ENCODE measurements at places on chromosomes 12 and 14.

DNA sequence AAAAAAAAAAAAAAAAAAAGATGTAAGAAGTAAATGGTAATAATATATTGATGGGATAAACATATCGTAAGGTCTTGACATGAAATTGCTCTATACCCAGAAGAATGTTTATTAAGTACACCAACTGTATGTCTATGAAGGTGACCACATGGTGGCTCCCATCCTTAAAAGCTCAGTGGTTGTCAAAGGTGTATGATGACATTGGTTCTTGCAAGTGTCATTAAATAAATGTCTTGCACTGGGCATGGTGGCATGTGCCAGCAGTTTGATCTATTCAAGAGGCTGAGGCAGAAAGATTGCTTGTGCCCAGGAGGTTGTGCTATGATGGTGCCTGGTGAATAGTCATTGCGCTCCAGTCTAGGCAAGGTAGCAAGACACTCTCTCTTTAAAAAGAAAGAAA lies 10.4 kb downstream of the CCT2 start:
- DNase-seq, result no peak

- DNase-seq, result no peak
Measured at GRCh38 chr14:55582746-55583145, 2.7 kb downstream of the KTN1 start.

DNA sequence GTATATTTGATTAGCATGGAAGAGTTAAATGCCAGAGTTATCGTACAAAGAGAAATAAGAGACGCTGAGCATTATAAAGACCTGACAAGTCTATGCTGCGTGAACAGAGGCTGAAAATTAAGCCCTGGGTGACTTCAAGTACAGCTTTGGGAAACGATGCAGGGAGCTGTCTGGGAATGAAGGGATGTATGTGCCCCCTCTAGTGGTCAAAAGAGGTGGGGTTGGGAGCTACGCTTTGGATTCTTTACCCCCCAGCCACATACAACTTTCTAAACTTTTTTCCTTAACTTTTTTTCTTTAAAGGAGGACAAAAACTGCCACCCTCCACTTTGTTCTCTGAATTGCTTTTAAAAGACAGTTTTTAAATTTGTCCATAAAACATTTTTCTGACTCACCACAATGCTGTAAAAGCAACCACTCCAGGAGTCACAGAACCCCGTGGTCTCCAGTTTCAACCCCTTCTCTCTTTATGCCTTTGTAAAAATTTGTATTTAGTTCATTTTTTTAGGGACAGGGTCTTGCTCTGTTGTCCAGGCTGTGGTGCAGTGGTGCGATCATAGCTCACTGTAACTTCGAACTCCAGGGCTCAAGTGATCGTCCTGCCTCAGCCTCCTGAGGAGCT lies 59.4 kb downstream of the ZNF664 start:
- no peak for DNase-seq

DNA sequence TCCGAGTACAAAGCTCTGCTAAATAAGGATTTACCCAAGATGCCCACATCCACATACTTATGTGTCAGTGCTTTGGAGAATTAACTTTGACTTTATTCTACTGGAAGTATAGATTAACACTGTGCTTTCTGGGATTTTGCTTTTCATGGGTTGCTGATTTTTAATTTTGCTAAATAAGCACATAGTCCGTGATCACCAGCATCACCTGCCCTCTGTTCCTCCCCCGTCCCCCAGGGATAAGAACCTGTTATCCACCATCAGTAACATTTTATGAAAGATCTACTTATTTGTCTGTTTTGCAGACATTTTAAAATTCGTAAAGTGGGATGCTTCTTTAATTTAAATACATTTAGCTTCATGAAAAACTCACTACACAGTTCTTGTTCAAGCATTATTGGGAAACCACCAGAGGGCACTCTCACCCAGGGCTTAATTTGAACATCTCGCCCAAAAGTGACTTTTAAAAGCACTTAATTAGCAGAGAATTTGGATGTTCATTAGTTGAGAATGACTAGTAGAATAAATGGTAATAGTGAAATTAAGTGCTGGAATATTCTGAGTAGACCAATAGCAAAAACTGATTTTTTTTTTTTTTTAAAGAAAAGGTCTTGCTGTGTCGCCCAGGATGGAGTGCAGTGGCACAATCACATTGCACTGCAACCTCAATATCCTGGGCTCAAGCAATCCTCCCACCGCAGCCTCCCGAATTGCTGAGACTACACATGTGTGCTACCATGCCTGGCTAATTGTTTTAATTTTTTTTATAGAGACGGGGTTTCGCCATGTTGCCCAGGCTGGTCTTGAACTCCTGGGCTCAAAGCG lies 35.7 kb downstream of the MRPL42 start:
- peak; percentile 6 for DNase-seq

- DNase-seq, result no peak
Measured at GRCh38 chr12:74415633-74416032, 122.0 kb upstream of the ATXN7L3B start.

GRCh38 chr14:68723808-68724268 lies 69.0 kb downstream of the ZFP36L1 start:
- DNase-seq, result no peak

- no peak for DNase-seq
Measured at GRCh38 chr12:15494329-15495046, 172.2 kb downstream of the PTPRO start.

DNA sequence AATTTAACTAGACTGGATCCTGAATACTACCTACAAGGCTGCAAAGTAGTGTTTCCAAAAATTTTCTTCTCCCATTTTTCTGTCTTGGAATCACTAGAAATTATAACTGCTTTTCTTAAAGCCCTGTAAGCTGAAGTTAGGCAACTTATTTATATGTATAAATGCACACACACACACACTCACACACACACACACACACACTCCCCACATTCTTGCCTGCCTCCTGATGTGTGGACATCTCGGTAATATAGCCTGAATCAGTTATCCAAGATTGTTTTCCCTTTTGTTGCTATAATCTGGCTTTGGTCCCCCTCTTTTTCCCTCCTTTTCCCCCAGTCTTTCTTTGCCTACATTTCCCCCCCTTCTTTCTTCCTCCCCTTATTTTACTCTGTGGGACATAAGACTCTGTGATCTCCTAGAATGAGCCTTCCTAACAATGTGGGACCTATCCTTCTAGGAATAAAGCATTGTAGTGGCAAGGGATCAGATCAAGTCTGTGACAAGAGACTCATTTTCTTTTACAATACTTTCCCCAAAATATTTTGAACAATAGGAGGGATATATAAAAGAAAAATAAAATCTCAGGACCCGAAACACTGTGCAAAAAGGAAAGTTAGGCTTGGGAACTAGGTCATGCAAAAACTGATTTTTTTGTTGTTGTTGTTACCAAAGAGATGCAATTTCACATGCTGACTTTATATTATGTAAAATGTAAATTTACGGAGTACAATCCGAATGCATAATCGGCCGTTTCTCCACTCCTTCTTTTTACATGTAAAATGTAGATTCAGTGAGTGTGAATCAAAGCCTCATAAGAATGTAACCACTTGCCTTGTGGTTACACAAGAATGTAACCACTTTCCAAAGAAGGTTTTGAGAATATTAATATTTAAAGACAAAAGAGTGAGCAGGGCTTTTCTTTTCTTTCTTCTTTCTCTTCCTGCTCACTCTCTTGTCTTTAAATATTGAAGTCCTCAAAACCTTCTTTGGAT lies 26.3 kb upstream of the CD69 start:
- no peak for DNase-seq

GRCh38 chr14:75549169-75549568 lies 26.9 kb downstream of the BATF start:
- no peak for DNase-seq

DNA sequence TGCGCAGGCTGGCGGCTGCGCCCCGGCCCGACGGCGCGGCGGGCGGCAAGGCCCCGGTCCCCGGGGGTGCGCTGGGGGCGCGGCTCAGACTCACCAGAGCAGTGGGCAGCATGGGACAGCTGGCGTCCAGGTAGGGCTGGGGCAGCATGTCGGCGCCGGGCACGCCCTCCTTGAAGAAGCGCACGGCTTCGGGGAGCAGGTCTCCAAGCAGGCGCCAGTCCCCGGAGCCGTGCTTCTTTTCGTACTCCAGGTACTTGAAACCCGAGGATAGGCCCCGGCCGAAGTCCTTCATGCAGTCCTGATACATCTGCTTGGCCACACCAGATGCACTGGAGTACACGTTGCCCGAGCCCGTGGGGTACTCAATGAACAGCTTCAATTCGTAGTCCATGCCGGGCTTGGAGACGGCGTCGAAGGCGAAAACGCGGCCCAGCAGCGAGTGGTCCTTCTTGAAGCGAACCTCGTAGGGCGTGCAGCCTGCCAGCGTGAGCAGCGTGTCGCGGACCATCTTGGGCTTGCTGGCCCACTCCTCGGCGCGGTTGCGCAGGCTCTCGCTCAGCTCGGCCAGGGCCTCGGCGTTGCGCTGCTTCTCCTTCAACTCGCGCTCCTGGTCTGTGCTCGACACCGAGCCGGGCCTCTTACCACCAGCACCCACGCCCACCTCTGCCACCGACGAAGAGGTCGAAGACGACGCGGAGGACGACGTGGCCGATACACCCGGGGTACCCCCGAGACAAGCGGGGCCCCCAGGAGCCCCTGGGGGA lies 2.2 kb downstream of the IRF2BPL start:
- no peak for DNase-seq

DNA sequence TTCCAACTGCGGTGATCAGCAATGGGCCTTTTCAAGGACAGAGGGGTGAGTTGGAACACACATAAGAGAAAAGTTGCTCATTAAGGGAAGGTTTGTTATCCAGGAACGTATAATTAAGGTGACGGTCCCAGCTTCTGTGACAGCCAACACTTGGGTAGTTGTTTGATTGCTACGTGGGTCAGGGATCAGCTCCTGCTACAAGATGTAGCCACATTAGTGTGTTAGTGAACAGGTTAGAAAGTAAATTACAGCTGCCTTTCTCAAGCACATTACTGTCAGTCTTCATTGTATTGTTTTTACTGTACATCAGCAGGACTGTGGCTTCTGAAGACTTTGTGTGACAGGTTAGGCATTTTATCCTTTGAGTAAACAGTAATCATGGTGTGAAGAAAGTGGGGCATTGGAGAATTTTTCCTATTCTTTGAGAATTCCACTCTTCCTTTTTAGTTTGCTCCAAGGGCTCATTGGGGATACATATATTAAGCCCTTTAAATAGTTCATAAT lies 230.5 kb downstream of the EGLN3 start:
- no peak for DNase-seq

DNA sequence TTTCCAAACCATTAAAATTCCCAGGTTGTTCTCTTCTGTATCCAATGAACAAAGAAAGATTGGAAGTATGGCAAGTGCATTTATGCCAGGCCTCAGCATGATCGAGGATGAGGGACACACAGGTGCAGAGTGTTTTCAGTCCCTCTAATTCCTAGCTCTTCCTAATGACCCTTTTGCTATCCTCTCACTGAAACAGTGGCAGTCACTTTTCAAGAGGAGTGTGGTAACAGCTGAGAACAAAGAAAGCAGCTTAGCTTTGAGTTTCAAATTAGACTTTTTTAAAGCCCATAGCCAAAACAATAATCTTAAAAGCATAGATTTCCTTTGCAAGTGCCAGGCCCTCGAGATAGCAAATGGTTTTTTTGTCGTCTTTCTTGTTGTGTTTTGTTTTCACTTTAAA lies 110.8 kb downstream of the KCNH5 start:
- DNase-seq, result no peak

GRCh38 chr14:30291216-30291615 lies 267.7 kb upstream of the G2E3 start:
- DNase-seq, result no peak

DNA sequence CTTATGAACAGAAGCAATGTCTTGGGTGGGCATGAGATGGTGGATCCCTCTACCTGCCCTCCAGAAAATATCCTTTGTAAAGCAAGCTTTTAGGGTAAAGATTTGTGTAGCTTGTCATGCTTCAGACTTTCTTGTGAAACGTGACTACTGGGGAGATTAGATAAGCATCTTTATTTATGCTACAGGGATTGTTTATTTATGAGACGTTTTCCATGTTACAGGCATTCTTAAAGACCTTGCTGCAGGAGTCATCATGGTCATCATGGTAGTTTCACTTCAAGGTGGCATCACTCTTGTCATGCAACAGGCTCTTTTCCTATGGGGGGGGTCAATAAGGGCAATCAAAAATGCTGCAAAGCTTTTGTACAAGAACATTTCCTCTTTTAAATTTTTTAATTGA lies 8.2 kb upstream of the MIS18BP1 start:
- DNase-seq, result no peak

Data from stimulated activated CD8-positive, alpha-beta memory T cell treated with anti-CD3 and anti-CD28 coated beads, Interleukin-12 subunit alpha, Interleukin-12 subunit beta, amount 100 ng/mL, for 4 hours (primary cell).